Mammary epithelial cell (primary cell): ENCODE measurements at places on chromosomes 4 and X.

- peak; percentile 76 for DNase-seq
Observed at GRCh38 chrX:131729295-131729694, 185.4 kb downstream of the OR13H1 start.

DNA sequence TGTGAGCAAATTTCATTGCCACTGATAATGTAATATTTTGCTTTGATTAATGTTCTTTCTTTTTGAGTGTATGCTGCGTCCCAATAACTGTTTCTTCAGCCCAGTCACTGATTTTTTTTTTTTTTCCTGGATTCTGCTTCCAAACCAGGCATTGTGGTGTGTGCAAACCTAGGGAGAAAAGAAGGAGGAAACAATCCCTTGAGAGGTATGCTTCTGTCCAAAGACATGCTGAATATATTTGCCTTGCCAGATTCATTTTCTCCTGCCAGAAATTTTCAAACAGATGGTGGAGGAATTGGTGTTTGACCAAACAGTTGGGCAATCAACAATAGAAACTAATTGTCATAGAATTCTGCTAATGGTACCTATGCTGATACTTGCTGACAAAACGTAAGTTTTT, 753.6 kb downstream of the RPA4 start:
- DNase-seq = no peak

DNA sequence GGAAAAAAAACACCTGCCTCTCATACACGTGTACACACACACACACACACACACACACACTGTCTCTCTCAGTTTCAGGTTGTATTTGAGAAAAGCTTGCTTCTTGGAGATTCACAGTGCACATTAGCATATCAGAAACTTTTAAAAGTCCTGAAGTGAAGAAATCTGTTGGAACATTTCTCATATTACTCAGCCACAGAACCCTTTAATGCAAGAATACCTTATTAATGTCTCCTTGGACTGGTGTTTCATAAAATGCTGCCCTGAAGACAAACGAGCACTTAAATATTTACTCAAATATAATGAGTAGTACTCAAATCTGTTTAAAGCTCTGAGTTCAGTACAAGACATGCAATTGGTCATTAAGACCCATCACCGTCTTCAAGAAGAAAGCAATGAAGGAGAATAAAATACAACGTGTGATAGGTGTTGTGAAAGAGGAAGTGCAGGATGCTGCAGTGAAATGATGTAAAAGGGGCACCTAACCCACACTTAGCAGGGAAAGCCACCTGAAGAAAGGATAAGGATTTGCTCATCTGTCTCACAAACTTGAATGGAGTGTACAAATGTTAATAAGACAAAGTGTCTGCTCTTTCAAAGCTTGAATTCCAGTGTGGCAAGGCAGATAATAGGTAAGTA, 57.0 kb downstream of the DCLK2 start:
- DNase-seq = no peak

- DNase-seq = peak; percentile 32
Observed at GRCh38 chr4:142278663-142279062, 567.4 kb downstream of the INPP4B start.

GRCh38 chrX:118251271-118251670, 94.6 kb upstream of the WDR44 start:
- DNase-seq = peak; percentile 35

DNA sequence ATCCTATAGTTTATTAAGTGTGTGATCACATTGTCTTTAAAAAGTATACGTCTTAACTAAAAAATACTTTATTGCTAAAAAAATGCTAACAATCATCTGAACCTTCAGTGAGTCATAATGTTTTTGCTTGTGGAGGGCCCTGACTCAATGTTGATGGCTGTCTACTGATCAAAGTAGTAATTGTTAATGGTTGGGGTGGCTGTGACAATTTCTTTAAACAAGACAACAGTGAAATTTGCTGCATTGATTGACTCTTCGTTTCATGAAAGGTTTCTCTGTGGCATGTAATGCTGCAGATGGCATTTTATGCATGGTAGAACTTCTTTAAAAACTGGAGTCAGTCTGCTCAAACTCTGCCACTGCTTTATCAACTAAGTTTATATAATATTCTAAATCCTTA, 101.4 kb upstream of the IL15 start:
- no peak for DNase-seq

- no peak for DNase-seq
Observed at GRCh38 chrX:135453381-135453780, 31.6 kb downstream of the SMIM10L2A start.

DNA sequence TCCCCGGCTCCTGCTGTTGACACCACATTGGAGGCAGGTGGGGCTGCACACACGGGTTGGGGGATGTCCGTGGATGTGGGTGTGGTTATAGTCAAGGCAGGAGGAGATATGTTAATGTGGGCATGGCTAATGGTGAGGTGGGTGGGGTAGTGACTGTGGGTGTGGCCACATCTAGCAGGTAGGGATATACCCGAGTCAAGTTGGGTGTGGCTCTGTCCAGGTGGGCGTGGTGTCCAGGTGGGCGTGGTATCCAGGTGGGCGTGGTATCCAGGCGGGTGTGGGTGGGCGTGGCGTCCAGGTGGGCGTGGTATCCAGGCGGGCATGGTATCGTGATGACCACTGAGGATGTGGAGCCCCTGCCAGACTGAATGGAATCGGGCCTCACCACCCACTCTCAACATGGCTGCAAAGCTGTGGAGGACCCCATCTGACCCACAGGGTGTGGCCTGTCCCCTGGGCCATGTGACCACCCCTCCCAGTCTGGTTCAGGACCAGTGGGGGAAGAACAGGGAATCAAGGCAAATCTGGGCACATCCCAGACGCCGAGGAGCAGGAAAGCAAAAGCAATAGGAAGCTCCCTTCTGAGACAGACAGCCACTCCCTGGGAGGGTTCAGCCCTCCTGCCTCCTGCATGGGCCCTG, 21.0 kb downstream of the MAN2B2 start:
- DNase-seq = no peak

DNA sequence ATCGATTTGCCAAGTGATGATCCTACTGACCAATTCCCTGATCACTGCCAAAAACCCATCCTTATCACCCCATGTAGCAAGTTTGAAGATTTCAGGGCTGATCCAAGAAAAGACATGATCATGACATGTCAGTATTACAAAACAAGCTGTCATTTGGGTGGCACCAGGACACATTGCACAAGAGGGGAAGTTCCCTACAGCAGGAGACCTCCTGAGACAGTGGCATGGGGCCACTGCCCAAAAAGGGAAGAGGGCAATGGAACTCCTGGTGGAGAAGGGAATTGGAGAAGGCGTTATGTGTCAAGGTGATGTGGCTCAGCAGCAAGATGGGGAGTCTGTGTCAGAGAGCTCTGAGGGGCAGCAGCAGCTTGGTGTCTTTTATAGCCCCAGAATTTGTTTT, 43.4 kb downstream of the ZNF182 start:
- DNase-seq = no peak

GRCh38 chr4:73309211-73309610, 50.6 kb upstream of the ANKRD17 start:
- DNase-seq = no peak

DNA sequence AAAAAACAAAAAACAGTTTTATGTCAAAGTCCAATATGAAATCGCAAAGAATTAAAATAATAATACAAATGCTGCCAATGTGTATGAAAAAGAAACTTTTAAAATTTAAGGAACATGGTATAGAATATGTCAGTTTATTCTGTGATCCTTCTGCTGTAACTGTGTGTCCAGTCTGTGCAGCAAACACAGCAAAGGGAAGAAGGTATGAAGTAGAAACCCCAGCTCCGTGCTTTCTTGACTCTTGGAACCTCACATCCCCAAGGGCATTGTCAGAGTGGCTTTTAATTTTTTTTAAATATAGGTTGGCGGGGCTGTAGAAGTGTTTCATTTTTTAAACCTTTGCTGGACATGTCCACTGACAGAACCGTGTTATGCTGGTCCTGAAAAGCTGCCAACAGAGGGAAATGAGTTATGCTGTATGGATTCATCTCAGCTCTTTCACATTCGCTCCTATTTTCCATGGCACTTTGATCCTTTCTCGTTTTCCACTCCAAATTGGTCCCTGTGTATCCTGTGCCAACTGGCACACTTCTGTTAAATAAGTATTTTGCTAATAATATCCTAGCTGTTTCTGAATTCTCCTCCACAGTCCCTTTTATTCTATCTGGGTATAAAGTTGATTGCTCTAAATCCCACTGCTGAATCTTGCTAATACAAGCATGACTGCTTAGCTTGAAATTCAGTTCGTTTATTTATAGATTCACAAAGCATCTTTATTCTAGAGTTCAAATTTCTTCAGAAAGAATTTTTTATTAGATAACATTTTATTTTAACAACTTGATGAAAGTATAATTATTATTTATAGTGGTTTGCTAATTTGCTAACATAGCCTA, 127.0 kb upstream of the DDIT4L start:
- DNase-seq = no peak

- DNase-seq = no peak
Observed at GRCh38 chr4:17324386-17324830, 187.5 kb downstream of the QDPR start.

GRCh38 chr4:76074993-76075600, 588 bp downstream of the ART3 start:
- DNase-seq = no peak

DNA sequence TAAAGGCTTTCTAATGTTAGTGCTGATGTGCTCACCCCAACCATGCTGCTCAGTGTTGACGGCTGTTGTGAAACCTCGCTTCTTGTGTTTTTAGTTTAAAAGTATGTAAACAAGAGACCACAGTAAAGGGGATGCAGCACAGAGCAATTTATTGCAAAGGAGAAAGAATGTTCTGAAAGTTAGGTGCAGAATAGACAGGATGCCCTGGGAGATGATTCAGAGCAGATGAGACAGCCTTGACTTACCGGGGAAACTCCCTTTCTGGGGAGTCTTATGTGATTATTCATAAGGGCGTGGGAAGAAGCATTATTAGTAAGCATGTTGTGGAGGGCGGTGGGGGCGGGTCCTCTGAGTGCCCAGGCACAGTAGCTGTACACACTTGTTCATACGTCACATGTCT, 47.7 kb downstream of the EVC start:
- peak; percentile 98 for DNase-seq

DNA sequence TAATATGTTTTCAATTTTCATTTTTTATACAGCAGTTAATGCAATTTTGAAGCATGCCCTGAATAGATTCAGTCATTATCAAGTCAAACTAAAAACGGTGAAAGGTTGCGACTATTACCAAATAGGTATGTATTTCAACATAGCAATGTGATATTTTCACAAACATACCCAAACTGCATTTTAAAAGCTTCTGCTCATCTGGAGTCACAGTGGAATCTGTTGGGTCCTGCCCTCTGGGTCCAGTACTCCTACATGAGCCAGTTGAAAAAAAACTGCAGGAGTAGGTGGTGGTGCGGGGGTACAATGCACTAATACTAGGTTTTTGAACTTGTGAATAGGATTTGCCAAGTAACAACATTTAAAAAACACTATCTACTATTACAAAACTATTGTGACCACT, 938 bp downstream of the GPR34 start:
- no peak for DNase-seq

GRCh38 chr4:137253949-137254348, 278.3 kb downstream of the PCDH18 start:
- DNase-seq = no peak

GRCh38 chr4:48660347-48660746, 119.7 kb downstream of the FRYL start:
- no peak for DNase-seq

GRCh38 chrX:94107981-94108380, 434.0 kb downstream of the FAM133A start:
- no peak for DNase-seq

DNA sequence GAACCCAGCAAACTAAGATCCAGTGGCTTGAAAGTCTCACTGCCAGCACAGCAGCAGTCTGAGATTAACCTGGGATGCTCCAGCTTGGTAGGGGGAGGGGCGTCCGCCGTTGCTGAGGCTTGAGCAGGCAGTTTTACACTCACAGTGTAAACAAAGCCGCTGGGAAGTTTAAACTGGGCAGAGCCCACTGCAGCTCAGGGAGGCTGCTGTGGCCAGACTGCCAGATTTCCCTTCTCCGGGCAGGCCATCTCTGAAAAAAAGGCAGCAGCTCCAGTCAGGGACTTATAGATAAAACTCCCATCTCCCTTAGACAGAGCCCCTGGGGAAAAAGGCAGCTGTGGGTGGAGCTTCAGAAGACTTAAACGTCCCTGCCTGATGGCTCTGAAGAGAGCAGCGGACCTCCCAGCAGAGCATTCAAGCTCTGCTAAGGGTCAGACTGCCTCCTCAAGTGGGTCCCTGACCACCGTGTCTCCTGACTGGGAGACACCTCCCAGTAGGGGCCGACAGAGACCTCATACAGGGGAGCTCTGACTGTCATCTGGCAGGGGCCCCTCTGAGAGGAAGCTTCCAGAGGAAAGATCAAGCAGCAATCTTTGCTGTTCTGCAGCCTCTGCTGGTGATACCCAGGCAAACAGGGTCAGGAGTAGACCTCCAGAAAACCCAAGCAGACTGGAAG, 45.1 kb upstream of the CDX4 start:
- no peak for DNase-seq

DNA sequence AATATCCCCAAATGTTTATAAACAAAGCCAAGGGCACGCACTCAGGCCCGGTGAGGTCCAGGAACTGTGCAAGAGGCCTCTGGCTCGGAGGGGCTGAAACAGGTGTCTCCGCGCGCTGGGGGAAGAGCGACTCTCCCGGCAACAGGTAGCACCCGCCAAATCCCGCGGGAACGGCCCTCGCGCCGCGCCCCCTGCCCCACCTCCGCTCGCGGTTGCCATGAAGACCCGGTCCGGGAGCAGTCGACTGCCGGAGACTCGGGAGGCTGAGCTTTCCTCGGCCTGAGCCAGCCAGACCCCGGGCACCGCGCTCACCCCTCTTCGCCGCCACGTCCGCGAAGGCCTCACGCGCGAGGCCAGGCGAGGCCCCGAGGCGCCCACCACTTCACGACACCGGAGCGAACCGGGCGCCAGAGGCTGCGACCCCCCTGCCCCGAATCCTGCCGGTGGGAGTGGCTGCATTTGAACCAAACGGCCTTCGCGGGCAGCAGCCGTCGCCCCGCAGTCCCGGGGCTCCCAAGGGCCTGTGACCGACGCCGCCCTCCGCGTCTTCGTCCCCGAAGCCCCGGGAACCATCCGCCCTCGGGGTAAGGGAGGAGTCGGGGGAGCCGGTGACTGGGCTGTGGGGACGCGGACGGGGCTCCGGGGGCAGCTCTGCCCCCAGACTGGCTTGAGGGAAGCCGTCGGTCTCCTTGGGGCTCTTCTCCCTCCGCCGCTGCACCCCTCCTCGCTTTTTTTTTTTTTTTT, at the start of gene NSUN7:
Gene NSUN7 (plus strand): TSS at position 239 of the 744 bp plus-strand sequence. CDS start 739 bp downstream, outside the sequence.
- peak; percentile 5 for DNase-seq

DNA sequence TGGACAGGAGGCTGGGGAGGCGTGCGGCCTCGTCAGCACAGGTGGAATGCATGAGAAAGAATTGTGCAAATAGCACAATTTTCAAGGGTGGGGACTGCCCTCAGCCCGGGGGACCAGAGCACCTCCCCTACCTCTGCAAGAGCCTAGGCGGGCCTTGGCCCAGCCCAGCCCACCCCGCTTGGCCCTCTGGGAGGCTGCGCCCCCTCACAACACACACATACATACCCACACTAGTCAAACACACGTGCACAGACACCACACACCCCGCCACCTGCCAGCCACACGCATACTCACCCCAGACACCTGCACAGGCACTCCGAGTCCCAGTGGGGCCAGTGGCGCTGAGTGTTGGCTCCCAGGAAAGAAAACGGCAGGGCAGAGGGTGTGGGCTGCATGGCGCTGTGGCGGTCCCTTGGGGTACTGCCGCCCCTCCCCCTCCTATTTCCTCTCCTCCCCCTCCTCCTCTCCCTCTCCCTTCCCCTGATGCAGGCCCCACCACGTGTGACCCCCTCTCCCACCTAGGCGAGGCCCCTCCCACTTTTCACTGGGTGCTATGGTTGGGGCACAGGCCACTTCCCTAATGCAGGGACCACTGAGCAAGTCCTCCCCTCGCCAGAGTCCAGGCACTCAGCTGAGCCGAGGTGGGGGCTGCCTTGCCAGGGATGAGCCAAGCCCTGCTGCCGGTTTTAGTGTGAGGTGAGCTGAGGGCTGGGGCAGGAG, 84.5 kb downstream of the FAM53A start:
- DNase-seq = no peak
